Stimulated activated CD4-positive, alpha-beta T cell treated with anti-CD3 and anti-CD28 coated beads, Interleukin-12 subunit alpha, Interleukin-12 subunit beta, amount 100 ng/mL, for 48 hours (primary cell): ENCODE measurements at places on chromosomes 13 and 19.

DNA sequence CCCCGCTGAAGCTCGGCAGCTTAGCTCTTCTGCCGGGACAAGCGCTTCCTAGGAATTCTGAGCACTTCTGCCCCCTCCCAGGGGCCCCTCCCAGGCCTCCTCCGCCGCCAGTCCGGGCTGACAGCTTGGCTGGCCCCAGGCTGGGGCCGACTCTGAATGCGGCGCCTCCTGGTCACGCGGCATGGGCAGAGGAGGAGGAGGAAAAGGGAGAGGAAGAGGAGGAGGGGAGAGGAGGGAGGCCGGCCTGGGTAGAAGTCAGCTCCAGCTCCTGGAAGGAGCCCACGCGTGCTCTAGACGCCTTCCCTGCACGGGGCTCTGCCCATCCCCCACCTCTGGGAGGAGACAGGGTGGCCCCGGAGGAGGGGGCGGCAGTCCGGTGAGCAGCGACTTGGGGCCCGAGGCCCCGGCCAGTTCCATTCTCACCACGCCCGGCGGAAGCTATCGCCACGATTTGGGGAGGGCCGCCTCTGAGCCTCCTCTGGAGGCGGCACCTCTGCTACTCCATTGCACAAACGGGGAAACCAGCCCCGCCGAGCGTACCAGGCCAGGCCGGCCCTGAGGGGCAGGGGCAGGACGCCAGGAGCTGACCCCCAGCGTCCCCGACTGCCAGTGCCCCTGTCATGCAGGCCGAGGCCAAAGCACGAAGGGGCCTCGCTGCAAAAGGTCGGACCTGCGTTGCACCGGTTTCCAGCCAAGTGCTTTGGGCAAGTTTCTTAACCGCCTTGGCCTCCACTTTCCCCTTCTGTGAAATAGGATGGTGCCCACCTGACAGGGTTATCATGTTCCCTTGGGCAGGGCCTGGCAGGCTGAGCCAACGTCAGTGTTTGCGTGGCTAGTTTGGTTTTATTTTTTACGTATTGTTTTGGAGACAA, 31.6 kb downstream of the CCNE1 start:
- no peak for DNase-seq

DNA sequence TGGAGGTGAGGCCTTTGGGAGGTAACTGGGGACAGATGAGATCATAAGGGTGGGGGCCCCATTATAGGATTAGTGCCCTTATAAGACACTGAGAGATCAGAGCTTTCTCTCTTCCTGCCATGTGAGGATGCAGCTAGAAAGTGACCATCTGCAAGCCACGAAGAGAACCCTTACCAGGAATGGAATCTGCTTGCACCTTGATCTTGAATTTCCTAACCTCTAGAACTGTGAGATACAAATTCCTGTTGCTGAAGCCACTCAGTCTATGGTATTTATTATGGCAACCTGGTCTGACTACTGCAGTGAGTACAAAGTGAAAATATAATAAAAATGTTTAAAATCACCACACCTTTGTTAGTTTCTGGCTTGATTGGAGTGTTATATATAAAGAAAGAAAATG, 388.0 kb downstream of the LMO7 start:
- DNase-seq = no peak

- no peak for DNase-seq
Measured at GRCh38 chr19:39177110-39177699, 19.6 kb upstream of the NCCRP1 start.

- no peak for DNase-seq
Measured at GRCh38 chr19:2049741-2050348, 1.2 kb downstream of the MKNK2 start.

GRCh38 chr13:78586706-78587105, 16.6 kb downstream of the POU4F1 start:
- no peak for DNase-seq

DNA sequence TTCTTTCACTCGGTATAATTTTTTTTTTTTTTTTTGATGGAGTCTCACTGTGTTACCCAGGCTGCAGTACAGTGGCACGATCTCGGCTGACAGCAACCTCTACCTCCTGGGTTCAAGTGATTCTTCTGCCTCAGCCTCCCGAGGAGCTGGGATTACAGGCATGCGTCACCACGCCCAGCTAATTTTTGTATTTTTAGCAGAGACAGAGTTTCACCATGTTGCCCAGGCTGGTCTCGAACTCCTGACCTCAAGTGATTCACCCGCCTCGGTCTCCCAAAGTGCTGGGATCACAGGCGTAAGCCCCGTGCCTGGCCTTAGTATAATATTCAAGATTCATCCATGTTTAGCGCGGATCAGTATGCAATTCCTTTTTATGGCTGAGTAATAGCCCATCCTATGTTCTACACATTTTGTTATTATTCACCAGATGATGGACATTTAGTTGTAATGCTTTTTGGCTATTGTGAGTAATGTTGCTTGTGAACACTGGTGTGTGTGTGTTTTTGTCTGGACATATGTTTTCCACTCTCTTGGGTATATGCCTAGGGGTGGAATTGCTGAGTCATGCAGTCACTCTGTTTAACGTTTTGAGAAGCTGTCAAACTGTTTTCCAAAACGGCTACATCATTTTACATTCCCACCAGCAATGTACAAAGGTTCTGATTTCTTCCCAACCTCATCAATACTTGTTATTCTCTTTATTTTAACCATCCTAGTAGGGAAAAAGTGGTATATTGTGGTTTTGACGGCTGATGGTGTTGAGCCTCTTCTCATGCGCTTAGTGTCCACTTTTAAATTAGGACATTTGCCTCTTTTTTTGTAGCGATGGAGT, 22.9 kb downstream of the PLEKHF1 start:
- DNase-seq = no peak

DNA sequence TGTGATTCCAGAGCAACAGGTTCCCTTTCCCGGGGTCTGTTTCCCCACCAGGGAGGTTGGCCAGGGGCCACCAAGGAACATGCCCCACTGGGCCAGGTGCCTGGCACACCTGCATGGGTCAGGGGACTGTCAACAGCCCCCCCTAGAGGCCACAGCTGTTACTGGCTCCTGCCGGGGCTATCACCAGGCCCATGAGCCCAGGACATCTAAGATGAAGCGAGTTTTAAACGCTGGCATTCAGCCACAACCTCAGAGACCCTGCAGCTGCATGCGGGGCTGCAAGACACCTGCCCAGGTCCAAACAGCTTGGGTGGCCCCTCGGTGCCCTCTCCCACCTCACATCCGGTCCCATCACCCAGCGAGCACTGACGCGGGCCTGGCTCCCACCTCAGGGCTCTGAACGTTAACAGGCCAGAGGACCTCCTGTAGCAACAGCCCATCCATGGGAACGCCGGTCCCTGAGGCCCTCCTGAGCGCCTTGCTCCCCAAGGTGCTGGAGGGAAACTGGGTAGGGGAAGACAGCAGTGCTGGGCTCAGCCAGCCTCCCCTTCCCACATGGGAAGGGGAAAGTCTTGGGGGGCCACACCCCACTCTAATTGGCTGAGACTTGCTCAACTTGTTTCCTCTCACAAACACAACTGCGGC, 12.0 kb downstream of the KHSRP start:
- DNase-seq = peak; percentile 44

DNA sequence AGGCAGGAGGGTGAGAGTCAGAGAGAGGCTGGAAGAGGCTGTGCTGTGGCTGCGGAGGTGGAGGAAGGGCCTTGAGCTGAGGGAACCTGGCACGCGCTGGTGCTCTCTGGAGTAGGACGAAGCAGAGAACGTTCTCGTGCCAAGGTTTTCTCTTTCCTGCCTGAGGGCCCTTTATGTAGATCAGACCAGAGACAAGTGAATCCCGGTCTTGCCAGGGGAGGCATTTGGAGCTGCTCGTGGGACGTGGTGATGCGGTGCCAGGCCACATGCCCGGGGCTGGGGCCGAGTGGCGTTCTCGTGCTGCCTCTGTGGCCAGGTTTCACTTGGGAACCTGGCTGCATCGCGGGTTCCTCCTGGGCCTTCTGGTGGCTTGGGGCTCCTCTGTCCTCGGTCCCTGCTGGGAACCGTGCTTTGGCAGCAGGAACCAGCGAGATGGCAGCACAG, 54.2 kb downstream of the KDM4B start:
- DNase-seq = no peak

- DNase-seq = no peak
Measured at GRCh38 chr19:10998045-10998533, 37.3 kb downstream of the SMARCA4 start.

- DNase-seq = no peak
Measured at GRCh38 chr19:8131517-8131916, 17.9 kb downstream of the FBN3 start.
